ENCODE measurements at places on chromosomes 16 and 17.

GRCh38 chr17:43578699-43579565 is 32.8 kb upstream of the ETV4 start:
- peaks cover 11% of the 10 kb centered on the region for H3K4me1 ChIP-seq
- no peaks in the 10 kb centered on the region for H3K36me3 ChIP-seq
- H3K27me3 ChIP-seq = peaks cover 18% of the 10 kb centered on the region
- no peak overlapping the region for H3K27ac ChIP-seq
- H3K4me3 ChIP-seq = no peak overlapping the region

DNA sequence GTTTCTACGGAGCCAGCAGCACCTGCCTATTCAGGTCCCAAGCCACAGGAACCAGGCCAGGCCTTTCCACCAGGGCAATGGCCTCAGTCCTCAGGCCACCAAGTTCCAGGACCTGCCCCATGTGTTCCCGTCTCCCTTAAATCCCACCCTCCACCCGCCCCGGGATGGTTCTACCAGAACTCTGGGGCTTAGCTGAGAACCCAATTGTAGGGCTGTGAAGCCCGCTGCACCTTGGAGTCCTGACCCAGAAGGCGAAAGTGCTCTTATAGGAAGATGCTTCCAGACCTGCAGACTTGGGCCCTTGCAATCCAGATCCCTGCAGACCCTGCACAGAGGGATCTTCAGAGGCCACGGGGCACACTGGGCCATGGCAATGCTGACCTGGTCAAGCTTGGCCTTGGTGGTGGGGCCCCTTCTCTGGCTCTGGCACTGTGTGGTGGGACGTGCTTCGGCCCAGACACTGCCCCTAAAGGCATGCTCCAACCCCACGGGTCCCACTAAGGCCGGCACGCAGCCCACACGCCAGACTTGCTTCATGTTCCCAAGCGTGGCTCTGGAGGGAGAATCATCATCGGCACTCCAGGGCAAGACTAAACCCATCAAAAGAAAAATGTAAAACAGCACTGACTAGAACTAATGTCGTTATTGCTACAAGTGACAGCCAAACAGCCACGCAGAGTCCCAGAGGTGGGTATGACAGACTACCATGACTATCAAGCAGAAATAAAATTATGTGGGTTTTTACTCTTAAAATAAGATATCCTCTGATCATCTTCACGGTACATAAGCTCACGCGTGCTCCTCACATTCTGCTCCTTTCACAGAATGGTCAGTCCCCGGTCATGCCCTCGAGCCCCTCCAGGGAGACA is 41.3 kb upstream of the ATP2A3 start:
- no peaks in the 10 kb centered on the region for H3K4me1 ChIP-seq
- H3K27me3 ChIP-seq = no peaks in the 10 kb centered on the region
- H3K4me3 ChIP-seq = no peak overlapping the region
- DNase-seq = no peak
- peaks cover 45% of the 10 kb centered on the region for H3K36me3 ChIP-seq
- H3K27ac ChIP-seq = no peak overlapping the region

- no peak overlapping the region for H3K27ac ChIP-seq
- no peak overlapping the region for H3K4me3 ChIP-seq
- DNase-seq = no peak
- H3K4me1 ChIP-seq = peaks cover 3% of the 10 kb centered on the region
- peaks cover 4% of the 10 kb centered on the region for H3K27me3 ChIP-seq
Observed at GRCh38 chr17:18145811-18146210, 37.3 kb downstream of the MYO15A start.

DNA sequence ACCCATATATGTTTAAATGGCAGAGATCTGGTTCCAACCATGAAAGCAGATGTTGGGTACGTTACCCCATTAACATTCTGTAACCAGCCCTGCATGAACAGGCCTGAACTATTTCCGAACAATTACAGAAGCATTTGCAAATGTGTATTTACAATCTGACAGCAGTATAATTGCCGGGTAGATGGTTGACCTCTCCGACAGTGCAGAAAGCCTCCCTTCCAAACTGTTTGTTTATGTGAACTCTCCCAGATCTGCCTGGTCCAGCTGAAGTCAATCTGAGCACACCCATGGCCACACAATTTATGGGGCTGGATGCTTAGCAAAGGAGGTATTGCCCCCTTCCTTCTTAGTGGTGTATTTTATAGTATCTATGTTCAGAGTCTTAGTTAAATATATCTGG is 21.8 kb downstream of the NUDT7 start:
- H3K4me1 ChIP-seq = no peaks in the 10 kb centered on the region
- no peaks in the 10 kb centered on the region for H3K27me3 ChIP-seq
- no peaks in the 10 kb centered on the region for H3K36me3 ChIP-seq
- H3K4me3 ChIP-seq = no peak overlapping the region

DNA sequence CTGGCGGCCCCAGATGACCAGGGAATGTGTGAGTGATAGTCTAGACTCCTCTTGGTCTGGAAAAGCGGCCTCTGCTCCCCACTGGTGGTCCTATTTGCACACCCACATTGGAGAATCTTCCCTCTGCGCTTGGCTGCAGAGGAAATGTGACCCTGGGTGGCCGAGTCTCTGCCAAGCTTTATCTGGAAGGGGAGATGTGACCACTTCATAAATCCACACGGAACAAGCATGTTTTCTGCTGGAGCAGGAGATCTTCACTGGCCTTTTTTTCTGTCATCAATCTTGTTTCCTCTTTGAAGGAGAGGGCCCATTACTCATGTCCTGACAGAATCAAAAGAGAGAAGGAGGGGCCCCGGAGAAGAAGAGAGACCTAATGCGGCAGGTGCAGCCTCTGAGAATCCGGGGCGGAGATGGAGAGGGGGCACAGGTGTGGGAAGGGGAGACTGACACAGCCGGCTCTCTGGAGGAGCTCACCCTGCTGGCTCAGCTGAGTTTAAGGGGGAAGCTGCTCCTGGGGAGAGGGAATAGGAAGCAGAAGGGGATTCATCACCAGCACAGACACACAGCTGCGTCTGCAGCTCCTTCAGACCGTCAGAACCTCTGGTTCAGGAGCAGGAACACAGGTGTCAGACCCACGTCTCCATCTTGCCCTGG is 116.3 kb downstream of the SOX9 start:
- no peak for DNase-seq
- H3K27ac ChIP-seq = no peak overlapping the region
- no peaks in the 10 kb centered on the region for H3K27me3 ChIP-seq
- H3K36me3 ChIP-seq = no peaks in the 10 kb centered on the region
- H3K4me3 ChIP-seq = no peak overlapping the region

- no peaks in the 10 kb centered on the region for H3K27me3 ChIP-seq
- H3K4me1 ChIP-seq = peaks cover 35% of the 10 kb centered on the region
- DNase-seq = no peak
- H3K36me3 ChIP-seq = peaks cover 61% of the 10 kb centered on the region
- H3K27ac ChIP-seq = no peak overlapping the region
Observed at GRCh38 chr17:28942925-28943324, 8.4 kb downstream of the PHF12 start.

- peak overlapping the region; percentile 49 for H3K4me3 ChIP-seq
- peaks cover 6% of the 10 kb centered on the region for H3K27me3 ChIP-seq
- H3K27ac ChIP-seq = peak overlapping the region; percentile 89
- peak; percentile 48 for DNase-seq
- H3K36me3 ChIP-seq = no peaks in the 10 kb centered on the region
Observed at GRCh38 chr17:27332485-27333409, 38.8 kb downstream of the WSB1 start.

All from thymus (tissue), 14 donors.